ENCODE measurements at places on chromosomes 5 and 9.
A peak's percentile ranks its signal among the peaks of the same experiment; 100 is the strongest.

DNA sequence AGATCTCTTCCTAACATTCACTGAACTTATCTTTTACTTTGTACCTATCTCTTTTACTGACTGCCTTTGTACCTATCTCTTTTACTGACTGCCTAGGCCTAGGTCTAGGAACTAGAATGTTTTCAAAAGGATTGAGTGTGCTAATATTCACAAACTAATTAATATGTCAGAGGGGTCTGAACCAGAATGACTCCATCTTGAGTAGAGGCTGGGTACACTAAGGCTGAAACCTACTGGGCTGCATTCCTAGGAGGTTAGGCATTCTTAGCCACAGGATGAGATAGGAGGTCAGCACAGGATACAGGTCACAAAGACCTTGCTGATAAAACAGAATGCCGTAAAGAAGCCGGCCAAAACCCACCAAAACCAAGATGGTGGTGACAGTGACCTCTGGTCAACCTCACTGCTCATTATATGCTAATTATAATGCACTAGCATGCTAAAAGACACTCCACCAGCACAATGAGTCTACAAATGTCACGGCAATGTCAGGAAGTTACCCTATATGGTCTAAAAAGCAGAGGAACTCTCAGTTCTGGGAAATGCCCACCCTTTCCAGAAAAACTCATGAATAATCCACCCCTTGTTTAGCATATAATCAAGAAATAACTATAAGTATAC is 2.5 kb upstream of the RHOBTB3 start:
- DNase-seq = no peak

DNA sequence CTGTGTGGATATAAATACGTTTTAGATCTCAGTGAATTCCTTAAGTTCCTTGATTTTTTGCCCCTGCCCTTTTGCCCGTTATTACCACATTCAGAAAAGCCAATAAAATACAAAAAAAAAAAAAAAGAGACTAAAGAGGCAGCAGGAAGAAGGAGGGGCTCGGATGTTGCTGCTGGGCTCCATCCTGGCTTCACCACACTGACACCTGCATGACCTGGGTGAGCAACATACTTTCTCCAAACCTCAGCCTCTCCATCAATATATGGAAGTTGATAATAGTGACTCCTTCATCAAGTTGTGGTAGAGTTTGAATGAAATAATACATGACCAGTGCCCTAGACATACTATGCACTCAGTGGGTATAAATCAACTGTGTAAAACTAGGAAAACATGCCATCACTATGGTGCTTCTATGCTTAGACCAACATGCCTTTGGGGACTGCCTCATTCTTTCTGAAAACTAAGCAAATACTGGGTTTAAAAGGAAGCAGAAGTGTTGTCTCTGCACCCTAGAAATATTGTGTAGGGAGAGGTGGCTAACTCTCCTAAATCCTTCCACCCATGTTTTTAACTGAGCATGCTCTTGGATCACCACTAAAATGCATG is 243.0 kb downstream of the PIK3R1 start:
- DNase-seq = no peak

DNA sequence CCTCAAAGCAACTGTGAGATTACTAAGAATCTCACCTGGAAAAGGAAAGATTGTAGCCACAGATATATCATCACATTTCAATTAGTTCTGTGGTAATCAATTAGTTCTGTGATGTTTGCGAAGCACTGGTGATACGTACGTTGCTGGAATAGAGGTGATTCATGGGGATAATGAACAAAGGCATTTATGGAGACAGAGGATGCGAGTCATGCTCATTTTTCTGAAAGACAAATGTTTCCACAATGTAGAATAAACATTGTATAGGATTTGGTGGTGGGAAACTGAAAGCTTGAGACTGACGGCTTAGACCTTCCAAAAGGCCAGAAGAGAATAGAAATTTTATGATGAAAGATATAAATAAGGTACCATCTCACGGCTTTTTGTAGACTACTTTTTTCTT is 507.3 kb upstream of the TYRP1 start:
- no peak for DNase-seq

- DNase-seq = no peak
Observed at GRCh38 chr5:93062548-93062947, 518.5 kb downstream of the NR2F1-AS1 start.

- no peak for DNase-seq
Observed at GRCh38 chr9:27395484-27395921, 98.6 kb upstream of the EQTN start.

GRCh38 chr5:6550628-6551027 is 82.2 kb downstream of the NSUN2 start:
- DNase-seq = no peak

DNA sequence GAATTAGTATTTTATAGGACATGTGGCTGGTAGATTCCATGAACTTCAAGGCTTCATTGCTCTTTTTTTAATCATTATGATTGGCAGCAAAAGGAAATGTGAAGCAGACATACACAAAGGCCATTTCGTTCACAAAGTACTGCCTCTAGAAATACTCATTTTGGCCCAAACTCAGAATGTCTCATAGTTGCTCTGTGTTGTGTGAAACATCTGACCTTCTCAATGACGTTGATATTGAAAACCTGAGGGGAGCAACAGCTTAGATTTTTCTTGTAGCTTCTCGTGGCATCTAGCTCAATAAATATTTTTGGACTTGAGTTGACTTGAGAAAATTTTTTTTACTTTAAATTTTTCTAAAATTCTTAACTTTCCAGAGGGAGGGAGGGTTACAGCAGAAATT is 12.4 kb downstream of the KCNV2 start:
- DNase-seq = no peak

DNA sequence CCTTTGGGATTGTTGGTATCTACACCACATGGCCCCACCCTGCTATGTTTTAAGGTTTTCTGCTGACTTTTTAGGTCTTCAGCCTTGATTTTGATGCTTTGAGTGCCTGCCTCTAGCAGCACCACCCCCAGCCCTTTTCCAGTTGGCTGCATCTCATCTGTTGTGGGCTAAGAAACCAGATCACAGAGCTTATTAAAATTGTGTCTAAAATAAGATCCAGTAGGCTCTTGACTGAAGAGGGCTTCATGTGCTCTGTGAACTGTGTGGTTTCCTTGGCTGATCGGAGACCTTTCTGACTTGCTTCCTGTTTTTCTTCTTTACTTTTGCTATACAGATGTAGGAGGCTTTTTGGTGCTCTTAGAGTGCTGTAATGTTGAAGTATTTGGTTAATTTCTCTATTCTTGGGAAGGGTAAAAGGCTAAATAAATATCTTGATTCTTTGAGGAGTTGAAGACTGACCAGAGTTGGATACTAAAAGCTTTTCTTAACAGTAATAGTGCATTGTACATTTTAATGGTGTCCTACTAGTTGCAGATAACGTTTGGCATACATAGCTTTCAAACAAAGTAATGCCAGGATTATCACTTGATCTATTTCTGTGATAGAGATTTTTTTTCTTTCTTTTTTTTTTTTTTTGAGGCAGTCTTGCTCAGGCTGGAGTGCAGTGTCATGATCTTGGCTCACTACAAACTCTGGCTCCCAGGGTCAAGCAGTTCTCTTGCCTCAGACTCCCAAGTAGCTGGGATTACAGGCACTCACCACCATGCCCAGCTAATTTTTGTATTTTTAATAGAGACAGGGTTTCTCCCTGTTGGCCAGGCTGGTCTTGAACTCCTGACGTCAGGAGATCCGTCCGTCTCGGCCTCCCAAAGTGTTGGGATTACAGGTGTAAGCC is 4.5 kb downstream of the UBE2D2 start:
- DNase-seq = peak; percentile 81

DNA sequence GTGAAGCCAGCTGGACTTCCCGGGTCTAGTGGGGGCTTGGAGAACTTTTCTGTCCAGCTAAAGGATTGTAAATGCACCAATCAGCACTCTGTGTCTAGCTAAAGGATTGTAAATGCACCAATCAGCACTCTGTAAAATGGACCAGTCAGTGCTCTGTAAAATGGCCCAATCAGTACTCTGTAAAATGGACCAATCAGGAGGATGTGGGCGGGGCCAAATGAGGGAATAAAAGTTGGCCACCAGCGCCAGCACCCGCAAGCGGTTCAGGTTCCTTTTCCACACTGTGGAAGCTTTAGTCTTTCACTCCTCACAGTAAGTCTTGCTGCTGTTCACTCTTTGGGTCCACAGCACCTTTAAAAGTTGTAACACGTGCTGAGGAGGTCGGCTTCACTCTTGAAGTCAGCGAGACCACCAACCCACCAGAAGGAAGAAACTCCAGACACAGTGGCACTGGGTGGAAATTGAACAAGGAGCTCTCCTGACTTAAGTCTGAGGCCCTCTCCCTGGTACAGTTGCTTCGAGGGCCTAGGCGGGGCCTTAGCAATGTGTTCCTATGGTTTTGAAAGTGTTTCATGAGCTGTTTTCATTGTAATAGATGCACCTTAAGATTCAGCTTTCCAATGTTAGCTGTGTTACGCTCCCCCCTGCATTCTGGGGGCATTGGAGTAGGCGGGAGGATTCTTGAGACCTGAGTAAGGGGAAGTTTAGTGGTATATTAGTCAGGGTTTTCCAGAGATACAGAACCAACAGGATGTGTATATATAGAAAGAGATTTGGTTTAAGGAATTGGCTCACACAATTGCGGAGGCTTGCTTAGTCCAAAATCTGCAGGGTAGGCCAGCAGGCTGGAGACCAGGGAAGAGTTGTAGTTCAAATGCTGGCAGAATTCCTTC is 21.5 kb upstream of the MYO10 start:
- DNase-seq = no peak

DNA sequence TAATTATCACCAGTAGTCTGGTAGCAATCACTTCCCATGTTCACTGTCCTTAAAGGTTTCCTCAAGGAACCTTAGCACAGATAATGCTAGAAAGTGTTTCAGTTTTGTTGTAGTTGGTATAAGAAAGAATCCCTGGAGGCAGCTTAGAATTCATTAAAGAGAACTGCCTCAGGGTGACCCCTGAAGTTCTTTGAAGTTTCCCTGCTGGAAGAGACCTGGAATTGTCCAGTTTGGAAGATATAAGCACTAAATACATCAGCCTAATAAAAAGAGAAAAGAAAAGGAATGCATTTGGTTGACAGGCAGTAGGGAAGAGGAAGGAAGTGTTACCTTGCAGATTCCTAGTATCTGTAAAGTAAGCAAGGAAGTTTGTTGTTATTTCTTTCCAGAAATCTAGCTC is 999.6 kb upstream of the DMAC1 start:
- DNase-seq = no peak

GRCh38 chr9:124216474-124217176 is 41.1 kb upstream of the NEK6 start:
- peak; percentile 59 for DNase-seq

DNA sequence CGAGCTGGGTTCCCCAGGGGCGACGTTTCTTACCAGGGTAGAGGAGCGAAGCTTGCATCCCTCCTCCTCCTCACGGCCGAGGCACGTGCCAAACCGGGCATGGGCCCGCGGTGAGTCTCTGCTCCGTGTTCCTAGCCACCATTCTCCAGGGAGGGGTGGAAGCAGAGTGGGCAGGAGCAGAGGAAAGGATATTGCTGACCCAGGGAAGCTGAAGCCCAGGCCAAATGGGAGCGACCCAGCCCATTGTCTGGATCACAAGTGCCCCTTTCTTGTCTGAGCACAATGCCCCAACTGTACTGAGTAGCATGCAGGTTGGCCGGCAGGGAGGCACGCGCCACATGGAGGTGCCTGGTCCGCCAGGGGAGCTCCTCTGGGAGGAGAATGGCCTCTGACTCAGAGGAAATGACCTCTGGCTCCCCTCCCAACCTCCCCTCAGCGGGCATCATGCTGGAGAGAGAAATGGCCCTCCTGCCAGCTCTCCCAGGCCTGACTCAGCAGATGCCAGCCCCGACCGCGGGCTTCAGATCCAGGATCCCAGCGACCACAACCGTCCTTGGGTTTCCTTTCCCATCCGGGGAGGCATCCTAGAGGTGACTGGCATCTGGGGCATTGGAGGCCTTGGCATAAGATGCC is 1.1 kb downstream of the PRR7 start:
- DNase-seq = no peak

GRCh38 chr9:91066042-91066415 is 264.4 kb downstream of the SYK start:
- no peak for DNase-seq

GRCh38 chr5:20369518-20369885 is 381.5 kb upstream of the CDH18 start:
- no peak for DNase-seq

GRCh38 chr5:9495121-9495520 is 50.8 kb downstream of the SEMA5A start:
- DNase-seq = no peak

DNA sequence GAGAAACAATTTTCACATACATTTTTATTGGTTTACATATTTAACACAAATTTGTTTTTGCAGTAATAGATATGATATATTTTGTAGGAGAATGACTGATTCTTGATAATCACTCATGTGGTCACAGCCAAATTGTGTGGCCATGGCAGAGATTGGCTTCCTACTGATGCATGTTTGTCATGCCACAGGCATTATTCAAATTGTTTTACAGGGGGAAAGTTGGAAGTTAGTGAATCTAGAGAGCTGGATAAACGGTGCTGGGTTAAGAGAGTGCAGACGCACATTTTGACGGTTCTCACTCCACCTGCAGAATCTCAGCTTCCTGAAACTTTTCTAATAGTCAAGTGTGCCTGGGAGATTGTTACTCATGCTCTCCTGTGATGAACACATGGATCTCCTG is 91.1 kb upstream of the FBN2 start:
- DNase-seq = no peak

- no peak for DNase-seq
Observed at GRCh38 chr5:128144491-128144890, 60.9 kb downstream of the SLC12A2 start.

- peak; percentile 27 for DNase-seq
Observed at GRCh38 chr5:78419396-78419795, 59.0 kb downstream of the SCAMP1 start.

- no peak for DNase-seq
Observed at GRCh38 chr9:99796231-99796630, 25.5 kb upstream of the NR4A3 start.

- DNase-seq = no peak
Observed at GRCh38 chr5:176553260-176554085, 4.3 kb downstream of the CDHR2 start.

GRCh38 chr5:68028131-68028727 is 187.3 kb upstream of the PIK3R1 start:
- no peak for DNase-seq

Data from GM13976 (cell line).